ENCODE measurements at places on chromosomes 1 and 21.

GRCh38 chr1:194372266-194372665 lies 1185.9 kb upstream of the B3GALT2 start:
- DNase-seq = no peak

GRCh38 chr1:22915816-22916470 lies 56.7 kb downstream of the LACTBL1 start:
- DNase-seq = peak; percentile 25

GRCh38 chr1:22039594-22040285 lies 12.8 kb upstream of the CDC42 start:
- DNase-seq = no peak

GRCh38 chr21:14405225-14405624 lies 22.3 kb upstream of the HSPA13 start:
- DNase-seq = no peak

DNA sequence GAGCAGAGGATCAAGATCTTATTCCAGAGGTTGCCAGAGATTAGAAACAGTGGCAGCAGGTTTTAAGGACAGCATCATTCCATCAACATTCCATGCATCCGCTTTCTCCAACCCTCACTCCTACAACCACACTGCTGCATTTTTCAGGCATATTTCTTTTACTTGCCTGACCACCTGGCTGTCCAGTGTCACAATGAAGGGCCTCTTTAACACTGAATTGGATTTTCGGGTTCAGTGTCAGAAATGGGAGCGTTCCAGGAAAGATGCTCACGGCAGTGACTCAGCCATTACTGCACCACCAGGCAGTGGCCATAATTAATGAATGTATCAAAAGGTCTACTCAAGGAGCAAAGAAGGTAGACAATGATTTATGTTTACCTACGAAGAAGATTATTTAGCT lies 200.4 kb upstream of the ESRRG start:
- DNase-seq = no peak

DNA sequence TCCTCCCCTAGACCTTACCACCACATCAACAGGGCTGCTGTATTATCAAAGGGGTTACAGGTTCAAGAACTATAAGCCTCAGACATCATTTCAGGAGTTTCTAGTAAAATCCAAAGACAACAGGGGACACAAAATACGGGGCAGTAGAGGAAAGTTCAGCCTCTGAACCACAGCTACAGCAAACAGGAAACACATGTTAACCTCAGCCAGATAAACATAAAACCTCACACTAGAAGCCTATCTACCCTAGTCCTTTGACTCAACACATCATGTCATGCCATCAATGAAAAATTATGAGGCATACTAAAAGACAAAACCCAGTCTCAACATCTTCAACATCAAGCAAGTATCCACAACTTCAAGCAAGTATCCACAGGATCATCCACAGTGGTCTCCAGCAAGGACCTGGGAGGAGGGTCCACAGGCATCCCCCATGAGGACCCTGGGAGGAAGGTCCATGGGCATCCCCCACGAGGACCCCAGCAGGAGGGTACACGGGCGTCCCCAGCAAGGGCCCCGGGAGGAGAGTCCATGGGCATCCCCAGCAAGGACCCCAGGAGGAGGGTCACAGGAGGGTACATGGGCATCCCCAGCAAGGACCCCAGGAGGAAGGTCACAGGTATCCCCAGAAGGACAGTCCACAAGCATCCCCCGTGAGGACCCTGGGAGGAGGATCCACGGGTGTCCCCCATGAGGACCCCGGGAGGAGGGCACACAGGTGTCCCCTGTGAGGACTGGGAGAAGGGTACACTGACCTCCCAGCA lies 440.0 kb downstream of the MATN1 start:
- DNase-seq = no peak

- no peak for DNase-seq
Observed at GRCh38 chr1:241488739-241489138, 30.8 kb downstream of the FH start.
